Activated T-cell treated with anti-CD3 and anti-CD28 coated beads, Interleukin-2, amount 50 U/mL, for 72 hours (primary cell): ENCODE measurements at places on chromosomes 16 and 17.

DNA sequence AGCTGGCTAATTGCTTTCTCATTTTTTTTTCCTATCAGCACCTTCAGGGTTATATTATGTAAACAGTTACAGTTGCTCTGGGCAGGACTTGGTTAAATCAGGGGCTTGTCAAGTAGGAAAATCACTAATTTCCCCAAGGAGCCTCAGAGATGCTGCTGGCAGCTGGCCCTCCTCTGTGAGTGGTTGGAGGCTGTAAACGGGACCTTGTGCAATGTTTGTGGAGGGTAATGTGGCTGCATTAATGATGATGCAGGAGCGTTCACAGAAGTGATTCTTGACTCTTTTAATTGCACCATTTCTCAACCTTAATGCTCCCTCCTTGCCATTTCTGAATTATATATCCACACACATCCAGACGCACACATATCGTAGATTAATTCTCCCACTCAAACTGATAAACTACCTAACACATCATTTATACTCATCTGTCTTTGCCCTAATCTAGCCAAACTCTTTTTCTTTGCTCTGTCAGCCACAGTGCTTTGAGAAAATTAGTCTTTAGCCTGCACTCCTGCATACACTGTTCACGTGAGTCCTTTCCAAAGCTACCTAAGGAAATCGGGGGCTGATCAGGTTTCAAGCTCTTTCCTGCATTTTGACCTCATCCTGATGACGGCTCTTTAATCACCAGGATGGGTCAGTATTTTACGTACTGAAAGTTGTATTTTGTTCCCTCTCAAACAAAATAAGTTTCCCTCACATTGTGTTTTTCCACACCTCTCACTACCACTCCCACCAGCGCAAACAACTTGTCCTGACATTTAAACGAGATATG, 154.4 kb upstream of the PIRT start:
- DNase-seq, result no peak

GRCh38 chr17:8120520-8121406, 2.4 kb upstream of the ALOXE3 start:
- DNase-seq, result peak; percentile 80

GRCh38 chr17:9918804-9919352, 13.8 kb upstream of the RCVRN start:
- no peak for DNase-seq

- DNase-seq, result no peak
Observed at GRCh38 chr16:88769617-88770460, 15.2 kb downstream of the PIEZO1 start.
